ENCODE measurements at places on chromosomes 11 and 22.

- DNase-seq: no peak
Measured at GRCh38 chr11:57309106-57310059, 15.4 kb downstream of the TNKS1BP1 start.

DNA sequence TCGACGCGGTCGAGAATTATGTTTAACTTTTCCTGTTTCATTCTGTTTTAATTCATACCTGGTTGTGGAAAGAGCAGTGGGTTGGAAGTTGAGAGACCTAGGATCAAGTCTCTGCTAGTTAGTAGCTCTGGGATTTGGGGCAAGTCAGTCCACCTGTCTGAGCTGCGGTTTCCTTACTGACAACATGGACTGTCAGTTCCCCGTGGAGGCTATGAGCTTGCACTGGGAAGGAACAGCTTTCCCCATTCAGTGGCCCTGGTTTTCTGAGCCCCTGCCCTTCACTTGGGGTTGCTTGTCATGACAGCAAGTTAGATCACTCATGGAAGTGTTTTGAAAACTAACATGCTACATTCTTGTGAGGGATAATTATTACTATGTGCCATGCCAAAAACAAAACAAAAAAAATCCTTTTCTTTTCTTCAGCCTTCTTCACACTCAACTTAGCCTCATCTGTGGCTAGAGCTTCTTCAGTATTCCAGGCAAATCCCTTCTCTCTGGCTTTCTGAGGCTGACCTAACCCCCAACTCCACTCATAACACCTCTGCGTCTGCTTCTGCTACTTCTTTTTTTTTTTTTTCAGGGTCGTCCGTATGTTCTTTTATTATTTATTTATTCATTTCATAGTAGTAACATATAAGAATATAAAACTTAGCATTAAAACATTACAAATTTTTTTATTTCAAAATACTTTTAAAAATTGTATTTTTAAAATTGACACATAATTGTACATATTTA is 43.0 kb upstream of the ZBED5 start:
- no peak for DNase-seq

DNA sequence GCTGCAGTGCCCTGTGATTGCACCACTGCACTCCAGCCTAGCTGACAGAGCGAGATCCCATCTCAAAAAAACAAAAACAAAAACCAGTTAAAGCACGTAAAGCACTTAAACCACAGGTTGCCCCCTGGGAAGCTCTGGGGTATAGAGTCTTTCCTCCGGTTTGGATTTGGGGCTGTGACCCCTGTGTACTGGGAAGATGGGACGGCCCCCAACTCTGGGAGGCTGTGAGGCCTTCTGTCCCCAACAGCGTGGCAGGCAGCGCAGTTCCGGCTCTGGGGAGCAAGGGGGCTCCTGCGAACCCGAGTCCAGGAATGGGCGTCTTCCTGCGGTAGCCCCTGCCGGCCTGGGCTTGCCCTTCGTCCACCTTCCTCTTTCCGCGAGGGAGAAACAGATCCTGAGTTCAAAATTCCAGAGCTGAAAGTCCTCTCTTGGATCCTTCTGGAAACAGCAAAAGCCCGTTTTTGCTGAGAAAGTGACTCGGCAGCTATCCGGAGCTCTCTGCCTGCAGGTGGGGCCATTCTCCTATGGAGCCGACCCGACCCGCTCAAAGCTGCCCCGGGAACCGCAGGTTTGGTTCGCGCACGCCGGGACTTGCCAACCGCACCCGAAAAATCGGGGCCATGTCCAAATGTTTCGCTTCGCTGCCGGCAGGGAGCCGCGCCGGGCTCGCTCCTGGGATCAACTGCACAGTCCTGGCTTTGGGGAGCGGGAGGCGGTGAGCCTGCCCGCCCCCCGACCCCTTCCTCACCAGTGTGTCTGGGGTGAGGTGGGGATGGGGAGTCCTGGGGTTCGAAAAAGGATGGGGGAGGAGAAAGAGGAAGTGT is 36.3 kb upstream of the POLA2 start:
- DNase-seq: no peak

- no peak for DNase-seq
Measured at GRCh38 chr11:90997241-90997640, 774.4 kb upstream of the CHORDC1 start.

GRCh38 chr11:93169950-93170561 is 27.7 kb downstream of the SLC36A4 start:
- no peak for DNase-seq

- DNase-seq: no peak
Measured at GRCh38 chr22:42646569-42647525, 2.3 kb downstream of the CYB5R3 start.

DNA sequence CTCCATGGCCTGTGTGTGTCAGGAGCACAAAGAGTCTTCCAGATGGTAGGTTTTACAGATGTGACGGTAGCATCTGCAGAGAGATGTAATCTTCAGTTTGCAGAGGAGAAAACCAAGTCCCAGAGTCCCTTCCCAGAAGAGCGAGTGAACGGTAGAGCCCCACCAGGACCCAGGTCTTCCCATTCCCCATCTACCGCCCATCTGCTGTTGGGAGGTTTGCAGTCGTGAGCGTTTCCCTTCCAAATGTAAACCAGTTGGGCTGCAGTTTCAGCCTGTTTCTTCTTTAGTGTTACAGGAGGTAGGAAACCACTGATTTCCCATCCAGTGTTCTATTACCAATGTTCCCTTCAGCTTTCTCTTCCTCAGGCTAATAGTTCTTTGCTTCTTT is 24.0 kb downstream of the PANX1 start:
- DNase-seq: no peak

Measured in NCI-H446 treated with DMSO at 0.1 percent for 48 hours (cell line).